ENCODE measurements at places on chromosomes 11 and 22.

DNA sequence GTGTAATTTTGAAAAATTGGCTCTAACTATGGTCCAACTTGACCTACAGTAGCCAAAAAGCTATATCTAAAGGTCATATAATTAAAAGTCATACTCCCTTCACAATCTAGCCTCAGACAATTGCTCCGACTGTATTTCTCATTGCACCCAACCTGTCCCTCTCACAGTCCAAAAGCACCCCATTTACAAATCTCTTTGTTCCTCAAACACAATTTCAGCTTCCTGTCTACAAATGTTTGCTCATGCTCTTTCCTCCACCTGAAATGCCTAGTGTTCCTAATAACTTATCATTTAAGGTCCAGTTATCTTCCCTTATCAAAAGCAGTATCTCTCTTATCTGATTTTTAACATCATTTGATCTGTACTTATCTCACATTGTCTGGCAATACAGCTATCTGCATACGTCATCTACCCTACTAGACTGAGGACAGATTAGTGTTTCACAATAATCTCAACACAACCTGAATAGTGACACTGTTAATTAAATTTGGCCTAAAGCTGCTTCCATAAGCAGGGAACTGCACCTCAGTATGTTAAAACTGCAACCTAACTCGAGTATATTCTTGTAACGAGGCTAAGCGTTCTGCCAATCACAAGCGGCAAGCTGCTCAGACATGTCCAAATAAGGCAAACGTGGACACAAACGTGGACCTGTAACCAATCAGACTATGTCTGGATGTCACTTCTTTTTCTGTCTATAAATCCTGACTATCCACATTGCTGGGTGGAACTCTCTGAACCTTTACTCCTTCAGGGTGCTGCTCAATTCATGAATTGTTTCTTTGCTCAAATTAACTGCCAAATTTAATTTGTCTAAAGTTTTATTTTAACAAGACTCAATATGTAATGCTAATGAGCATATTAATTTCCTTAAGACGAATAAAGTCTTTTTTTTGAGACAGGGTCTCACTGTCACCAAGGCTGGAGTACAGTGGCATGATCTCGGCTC, 15.9 kb downstream of the PICALM start:
- no peak for DNase-seq

DNA sequence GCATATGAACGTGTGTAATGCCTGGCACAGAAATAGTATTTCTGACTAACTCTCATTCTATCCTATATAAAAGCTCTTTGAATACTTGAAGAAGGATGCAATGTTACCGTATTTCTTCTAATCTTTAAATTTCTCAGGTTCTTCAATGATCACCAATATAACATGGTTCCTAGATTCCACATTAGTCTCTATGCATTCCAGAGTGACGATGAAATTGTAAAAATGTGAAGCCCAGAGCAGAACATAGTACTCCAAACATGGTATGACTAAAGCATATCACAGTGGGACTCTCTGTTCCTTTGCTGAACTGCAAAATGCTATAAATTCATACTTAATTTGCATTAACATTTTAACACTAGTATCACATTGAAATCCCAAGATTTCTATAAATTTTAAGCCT, 877.6 kb upstream of the CHORDC1 start:
- DNase-seq, result no peak

- DNase-seq, result peak; percentile 30
Observed at GRCh38 chr11:122100756-122101080, 15.3 kb downstream of the BLID start.

- DNase-seq, result no peak
Observed at GRCh38 chr11:13429836-13430235, 33.2 kb downstream of the BTBD10 start.

DNA sequence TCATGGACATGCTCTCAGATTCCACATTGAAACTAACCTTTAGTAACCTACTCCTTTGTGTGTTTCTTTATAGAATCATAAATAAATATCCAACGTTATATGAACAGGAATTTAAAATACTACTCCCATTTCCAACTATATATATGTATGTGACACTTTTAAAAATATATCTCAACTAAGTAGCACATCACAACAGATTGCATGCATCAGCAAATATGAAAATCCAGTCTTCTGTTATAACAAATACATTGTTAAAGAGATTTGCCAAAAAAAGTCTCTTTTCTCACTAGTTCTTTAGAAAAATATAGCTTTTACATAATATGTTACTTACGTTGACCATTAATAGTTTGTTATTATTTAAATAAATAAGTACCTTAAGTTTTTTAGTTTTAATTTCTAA, 1608.6 kb upstream of the RAG2 start:
- DNase-seq, result no peak

DNA sequence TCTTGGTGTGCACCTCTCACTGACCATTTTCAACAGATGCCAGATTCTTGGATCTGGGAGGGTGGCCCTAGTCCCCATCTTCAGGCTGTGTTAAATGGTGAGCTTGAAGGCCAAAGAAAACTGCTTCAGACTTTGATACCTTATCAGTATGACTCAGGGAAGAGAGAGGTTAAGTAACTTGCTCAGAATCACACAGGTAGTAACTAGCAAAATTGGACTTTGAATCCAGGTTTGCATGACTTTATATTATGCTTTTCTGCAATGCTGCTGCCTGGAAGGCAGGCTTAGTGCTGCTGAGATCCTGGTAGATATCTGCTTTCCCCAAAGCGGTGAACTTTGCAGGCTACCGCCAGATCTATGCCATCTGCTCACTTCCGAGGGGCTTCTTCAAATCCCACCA, 487.3 kb downstream of the INSC start:
- no peak for DNase-seq

DNA sequence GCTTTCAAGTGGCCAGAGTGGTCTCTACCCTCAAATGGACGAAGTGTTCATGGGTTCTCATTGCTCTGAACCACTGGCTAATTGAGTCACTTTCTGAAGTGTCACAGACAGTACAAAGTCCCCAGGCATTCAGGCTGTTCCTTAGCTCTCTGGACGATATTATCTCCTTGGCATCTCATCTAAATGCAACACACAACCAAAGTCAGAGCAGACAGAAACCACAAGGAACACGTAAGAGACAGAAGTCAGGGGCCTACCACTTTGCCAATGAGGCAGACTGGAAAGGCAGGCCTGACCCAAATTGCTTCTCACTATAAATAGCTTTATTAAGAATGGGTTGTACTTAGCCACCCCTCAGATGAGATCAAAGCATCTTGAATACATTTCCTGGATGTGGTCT, 29.0 kb upstream of the LDLRAD3 start:
- no peak for DNase-seq

DNA sequence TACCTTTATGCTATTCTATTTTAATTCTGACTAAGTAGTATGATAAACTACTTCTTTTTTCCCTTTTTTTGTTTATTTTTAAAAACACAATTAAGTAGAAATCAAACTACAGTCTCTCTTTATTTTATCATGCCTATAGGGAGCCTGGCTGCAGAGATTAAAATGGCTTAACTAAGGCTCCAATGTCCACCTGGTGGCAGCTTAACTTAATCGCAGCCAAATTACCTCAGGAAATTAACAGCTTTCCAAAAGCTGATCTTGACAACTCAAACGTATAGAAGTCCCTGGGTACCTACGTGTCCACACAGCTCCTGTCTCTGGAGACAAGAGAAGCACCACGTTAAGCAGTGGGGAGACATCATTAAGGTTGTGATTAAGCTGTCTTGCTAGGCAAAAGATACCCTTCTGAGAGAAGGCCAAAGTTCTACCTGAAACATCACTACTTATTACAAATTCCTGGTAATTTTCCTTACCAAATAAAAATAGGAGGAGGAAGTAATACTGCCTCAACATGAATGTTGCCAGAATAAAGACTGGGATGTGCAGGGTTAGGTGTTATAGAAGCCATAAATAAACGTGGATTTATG, 63.2 kb upstream of the SNX19 start:
- no peak for DNase-seq

DNA sequence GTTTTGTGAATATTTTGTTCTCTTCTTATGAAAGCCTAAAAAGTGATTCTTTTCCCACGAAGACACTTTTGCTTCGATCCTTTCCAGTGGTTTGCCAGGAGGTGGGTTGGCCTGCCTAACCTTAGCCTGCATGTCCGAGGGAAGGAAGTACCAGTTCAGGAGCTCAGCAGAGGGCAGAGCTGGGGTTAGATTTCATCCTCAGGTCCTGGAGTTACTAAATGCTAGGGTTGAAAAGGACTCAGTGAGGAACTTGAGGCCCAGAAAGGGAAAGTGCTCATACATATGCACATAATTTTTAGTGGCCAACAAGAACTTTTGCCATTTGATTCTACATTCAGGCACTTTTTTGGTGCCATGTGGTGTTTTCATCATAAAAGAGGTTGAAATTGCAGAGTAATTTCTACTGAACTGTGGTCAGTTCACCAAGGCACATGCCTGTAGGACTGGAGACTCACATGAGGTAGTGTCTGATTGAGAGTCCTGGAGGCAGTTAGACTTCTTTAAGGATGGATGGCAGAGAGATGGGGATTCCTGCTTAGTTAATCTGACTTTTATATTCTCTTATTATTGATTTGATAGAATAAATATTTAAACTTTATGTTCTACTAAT, 36.7 kb downstream of the NCAM1 start:
- no peak for DNase-seq

DNA sequence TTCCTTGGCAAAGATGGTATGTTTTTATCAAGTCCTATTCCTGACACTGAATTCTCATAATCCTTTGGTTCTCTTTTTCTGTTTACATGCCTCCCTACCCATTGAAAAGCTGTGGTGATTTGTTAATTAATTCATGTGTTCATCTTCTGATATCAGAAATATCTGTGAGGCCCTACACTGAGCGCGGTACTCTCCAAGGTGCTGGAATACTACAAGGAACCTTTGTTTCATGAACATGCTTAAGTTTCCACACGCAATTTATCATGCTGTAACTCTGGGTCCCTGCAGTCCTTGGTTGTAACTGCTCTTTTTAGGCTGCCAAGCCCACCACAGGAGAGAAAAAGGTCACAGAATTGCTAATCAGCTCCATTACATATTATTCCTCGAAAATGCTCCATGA, 331.8 kb downstream of the FAT3 start:
- no peak for DNase-seq

GRCh38 chr22:49826603-49827270, 936 bp downstream of the BRD1 start:
- peak; percentile 69 for DNase-seq

GRCh38 chr11:87353771-87354345, 316.1 kb downstream of the TMEM135 start:
- DNase-seq, result no peak

GRCh38 chr11:8070417-8071115, 10.4 kb upstream of the TUB start:
- DNase-seq, result no peak
